ENCODE measurements at places on chromosomes 6 and 20. TPM values are rescaled to one million over a fixed set of nuclear protein-coding genes. Genes with fewer than 3 reads are reported as not detected.

DNA sequence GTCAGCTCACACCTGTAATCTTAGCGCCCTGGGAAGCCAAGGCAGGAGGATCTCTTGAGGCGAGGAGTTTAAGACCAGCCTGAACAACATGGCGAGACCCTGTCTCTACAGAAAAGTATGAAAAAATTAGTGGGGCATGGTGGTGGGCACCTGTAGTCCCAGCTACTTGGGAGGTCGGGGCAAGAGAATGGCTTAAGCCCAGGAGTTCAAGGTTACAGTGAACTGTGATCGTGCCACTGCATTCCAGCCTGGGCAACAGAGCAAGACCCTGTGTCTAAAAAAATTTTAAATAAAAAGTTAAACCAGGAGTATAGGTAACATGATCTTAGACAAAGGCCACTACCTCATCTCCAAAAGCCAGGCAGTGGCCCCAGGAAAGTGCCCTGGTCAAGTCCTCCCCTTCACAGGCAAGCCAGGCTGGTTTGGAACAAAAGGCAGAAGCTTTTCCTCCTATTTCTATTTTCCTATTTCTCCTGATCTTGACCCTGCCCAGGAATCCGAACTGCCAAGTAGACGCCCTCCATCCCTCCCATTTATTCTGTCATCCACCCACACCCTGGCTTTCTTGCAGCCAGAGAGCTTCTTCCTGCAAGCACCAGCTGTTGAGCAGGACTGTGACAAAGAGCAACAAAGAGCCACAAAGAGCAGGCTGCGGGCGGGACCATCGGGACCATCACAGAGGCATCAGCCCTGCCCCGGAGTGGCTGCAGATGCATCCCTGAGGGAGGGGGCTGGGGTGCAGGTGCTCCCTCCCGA is 149.9 kb upstream of the AFDN start:
- no peak for DNase-seq

- DNase-seq: no peak
Observed at GRCh38 chr20:49990271-49990720, 7.5 kb downstream of the SNAI1 start.

GRCh38 chr6:140002396-140003022 is 628.1 kb upstream of the CITED2 start:
- DNase-seq: no peak

DNA sequence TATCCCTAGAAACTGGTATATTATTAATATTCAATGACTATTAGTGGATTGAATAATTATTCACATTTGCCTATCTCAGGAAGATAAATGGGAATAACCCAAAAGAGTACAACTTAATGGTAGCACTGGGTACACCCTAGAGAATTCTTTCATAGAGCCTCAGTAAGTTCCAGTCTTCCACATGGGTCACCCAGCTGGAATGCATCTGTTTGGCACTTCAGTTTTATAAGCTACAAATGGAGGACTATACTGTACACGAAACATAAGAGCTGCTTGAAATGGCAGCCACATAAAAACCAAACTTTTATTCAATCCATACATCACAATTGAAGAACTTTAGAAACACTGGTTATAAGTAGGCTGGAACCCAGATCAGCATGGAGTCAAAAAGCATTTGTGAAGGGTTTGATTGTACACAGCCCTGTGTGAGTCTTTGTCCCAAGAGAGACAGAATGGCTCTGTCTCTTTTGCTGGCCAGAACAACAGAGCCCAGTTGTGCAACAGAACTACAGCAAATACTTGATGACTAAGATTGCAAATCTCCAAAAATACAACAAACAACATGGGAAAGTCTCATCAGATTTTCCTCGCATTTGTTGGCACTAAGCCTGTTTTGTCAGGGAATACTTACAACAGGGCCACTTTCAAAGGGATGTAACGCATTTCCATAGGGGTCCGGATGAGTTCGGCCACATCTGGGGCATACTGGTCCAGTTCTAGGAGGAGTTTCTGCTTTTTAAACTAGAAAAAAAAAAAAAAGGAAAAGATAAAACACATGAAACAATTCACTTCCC is 39.5 kb downstream of the PIGU start:
- DNase-seq: no peak

Gene NEDD9
- total RNA-seq: 20.8 TPM

Gene CEP250
- total RNA-seq: 45.1 TPM

Gene GLP1R
- total RNA-seq: 2.1 TPM

Gene PRDM13
- total RNA-seq: not detected
